Skeletal muscle cell (primary cell): ENCODE measurements at places on chromosomes 16 and 17.

GRCh38 chr17:79080761-79081290 lies 6.2 kb downstream of the ENGASE start:
- no peak for DNase-seq

- DNase-seq, result no peak
Measured at GRCh38 chr17:68587847-68588246, 13.3 kb downstream of the FAM20A start.

DNA sequence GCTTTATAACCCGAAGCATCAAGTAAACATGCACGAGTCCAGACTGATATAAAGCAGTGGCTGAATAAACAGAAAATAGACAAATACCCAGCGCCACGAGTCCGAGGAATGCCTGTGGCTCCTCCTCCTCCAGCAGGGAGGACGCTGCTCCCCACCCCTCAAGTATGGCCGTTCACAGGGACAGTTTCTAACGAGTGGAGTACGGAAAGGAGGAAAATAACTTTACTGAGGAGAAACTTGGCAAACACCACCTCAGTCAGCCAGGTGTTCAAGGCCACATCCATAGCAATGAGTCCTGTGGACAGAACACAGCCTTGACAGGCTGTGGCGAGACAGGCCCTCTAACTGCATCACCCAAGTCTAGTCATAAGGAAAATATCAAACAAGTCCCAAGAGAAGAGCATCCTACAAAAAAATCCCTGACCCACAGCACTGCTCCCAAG lies 9.2 kb downstream of the ZDHHC7 start:
- DNase-seq, result no peak

- DNase-seq, result no peak
Measured at GRCh38 chr16:3051494-3051893, 5.1 kb downstream of the MMP25 start.

DNA sequence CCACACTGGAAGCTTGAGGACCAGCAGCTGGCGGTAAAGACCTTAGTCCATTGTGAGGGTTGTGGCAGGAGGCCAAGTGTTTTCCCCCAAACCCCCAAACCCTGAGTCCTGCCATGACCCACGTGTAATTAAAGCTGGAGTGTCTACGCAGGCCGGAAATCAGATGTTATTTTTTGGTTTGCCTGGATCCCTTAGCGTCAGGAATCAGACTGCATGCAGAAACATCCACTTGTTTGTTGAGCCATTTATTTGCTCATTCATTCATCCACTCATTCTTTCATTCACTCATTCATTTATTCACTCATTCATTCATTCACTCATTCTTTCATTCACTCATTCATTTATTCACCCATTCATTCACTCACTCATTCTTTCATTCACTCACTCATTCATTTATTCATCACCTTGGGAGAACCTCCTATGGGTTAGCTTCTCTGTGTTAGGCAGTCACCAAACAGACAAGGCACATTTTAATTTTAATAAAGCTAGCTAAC lies 313.1 kb downstream of the MAF start:
- DNase-seq, result no peak

GRCh38 chr17:57487573-57487972 lies 231.2 kb downstream of the MSI2 start:
- DNase-seq, result no peak

GRCh38 chr16:49748322-49748721 lies 107.6 kb downstream of the ZNF423 start:
- no peak for DNase-seq

GRCh38 chr17:1872976-1873375 lies 43.2 kb downstream of the RPA1 start:
- no peak for DNase-seq

- no peak for DNase-seq
Measured at GRCh38 chr17:2929881-2930533, 133.4 kb downstream of the OR1D5 start.

- no peak for DNase-seq
Measured at GRCh38 chr17:16972346-16972745, 428 bp upstream of the TNFRSF13B start.

GRCh38 chr17:14135906-14136590 lies 66.7 kb downstream of the COX10 start:
- DNase-seq, result no peak

GRCh38 chr16:28292731-28293600 lies 641 bp downstream of the SBK1 start:
- no peak for DNase-seq

DNA sequence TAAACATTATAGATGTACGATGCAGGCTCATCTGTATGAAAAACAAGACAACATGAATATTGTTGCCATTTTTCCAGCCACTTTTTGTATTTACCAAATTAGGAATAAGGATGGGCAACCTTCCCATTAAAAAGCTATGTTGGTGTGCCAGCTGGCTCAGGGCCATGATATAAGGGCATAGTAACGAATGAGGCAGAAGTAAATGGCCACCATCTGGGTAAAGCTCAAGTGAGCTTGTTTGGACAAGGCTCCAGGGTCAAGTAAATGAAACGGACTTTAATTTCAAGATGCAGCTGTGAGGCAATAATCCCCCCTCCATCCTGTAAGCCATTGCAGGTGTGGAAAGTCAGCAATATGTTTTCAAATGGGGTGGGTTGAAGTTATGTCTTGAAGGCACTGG lies 930.9 kb upstream of the CDH8 start:
- DNase-seq, result no peak

- DNase-seq, result no peak
Measured at GRCh38 chr16:89687092-89687940, 827 bp downstream of the CDK10 start.

DNA sequence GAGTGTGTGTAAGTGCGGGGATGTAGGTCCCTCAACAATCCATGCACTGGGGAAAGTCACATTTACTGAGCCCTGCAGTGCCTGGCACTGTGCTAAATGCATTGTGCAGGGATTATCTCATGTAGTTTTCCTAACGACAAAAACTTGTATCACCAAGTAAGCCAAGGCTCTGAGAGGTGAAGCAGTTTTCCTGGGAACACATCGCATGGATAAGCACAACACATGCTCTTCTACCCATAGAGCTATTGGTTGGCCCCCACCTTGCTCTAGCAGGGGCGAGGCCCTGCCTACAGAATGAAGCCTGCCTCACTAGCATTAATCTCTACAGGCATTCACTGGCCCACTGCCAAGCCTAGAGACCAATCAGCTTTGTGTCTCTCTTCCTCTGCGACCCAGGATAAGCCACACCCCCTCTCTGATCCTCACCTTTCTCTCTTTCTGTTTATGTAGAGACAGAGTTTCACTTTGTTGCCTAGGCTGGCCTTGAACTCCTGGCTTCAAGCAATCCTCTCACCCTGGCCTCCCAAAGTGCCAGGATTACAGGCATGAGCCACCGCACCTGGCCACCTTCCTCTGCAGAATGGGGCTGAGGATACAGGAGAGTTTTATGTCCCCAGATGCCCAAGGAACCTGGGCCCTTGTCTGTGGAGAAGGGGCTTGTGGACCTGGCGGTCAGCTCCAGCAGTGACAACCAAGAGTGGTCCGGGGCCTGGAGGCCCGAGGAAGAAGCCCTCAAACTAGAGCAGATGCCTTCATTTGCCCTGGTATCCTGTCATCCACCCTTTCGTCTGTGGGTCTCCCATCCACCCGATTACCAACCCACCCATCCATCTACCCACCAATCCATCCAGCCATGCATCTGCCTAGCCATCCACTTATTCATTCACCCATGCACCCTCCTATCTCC lies 12.8 kb downstream of the CDH16 start:
- no peak for DNase-seq

- DNase-seq, result no peak
Measured at GRCh38 chr16:17026600-17027242, 444.0 kb downstream of the XYLT1 start.

GRCh38 chr16:3907586-3907985 lies 27.1 kb upstream of the CREBBP start:
- no peak for DNase-seq

- DNase-seq, result no peak
Measured at GRCh38 chr16:19484096-19484495, 37.8 kb downstream of the GDE1 start.

DNA sequence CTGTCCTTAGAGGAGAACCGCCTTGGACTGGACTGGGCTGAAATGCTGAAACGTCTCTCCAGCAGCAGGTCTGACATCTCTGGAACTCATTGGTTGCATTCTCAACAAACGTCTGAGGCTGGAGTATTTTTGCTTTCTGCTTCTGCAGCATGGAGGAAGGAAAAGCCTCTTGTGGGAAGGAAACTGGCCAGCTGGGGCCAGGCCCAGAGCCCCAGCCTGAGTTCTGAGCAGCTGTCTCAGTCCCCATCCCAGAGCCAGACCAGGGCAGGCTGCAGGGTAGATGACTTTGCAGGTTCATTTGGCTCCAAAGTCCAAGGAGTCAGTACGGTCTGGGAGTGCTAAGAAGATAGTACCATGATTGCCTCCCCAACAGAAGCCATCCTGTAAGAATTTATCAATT lies 18.3 kb downstream of the TEKT3 start:
- DNase-seq, result no peak

DNA sequence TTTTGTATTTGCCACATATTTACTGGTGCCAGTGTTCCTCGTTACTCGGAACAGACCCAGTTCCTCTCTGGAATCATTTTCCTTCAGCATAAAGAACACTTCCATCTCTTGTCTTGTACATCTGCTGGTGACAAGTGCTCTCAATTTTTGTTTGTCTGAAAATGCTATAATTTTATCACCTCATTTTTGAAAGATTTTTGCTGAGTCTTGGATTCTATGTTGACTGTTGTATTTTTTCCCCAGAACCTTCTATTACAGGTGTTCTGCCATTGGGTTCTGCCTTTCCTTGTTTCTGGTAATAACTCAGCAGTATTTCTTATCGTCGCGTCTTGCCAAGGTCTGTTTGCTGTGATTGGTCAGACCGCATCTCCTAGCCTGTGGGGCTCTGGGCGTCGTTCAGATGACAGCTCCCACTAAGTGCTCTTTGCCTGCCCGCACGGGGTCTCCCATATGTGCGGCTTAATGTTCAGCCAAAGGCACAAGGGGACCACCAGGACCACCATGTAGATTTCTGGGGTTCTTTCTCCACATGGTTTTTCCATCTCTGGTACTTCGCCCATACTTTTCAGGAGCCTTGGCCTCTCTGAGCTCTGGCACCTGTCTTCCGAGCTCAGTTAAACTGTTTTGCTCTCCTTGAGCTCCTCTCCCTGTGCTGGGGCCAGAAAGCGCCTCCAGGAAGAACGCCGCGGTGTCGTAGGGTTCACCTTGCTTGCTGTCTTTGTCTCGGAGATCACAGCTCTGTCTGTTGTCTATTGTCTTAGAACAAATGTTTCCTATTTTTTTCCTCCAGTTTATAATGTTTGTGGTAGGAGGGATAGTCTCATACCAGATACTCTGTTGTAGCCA lies 80.0 kb downstream of the METRNL start:
- DNase-seq, result no peak

DNA sequence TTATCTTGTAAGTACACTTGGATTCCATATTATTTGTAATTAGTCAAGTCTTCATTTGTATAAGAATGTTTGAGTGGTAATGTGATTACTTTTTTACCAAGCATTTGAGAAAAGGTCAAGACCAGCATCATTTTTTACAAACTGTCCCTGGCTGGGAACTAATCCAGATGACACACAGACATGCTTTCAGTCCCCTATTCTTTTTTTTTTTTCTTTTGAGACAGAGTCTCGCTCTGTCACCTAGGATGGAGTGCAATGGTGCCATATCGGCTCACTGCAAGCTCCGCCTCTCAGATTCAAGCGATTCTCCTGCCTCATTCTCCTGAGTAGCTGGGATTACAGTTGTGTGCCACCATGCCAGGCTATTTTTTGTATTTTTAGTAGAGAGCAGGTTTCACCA lies 4.5 kb downstream of the DERL2 start:
- DNase-seq, result no peak

DNA sequence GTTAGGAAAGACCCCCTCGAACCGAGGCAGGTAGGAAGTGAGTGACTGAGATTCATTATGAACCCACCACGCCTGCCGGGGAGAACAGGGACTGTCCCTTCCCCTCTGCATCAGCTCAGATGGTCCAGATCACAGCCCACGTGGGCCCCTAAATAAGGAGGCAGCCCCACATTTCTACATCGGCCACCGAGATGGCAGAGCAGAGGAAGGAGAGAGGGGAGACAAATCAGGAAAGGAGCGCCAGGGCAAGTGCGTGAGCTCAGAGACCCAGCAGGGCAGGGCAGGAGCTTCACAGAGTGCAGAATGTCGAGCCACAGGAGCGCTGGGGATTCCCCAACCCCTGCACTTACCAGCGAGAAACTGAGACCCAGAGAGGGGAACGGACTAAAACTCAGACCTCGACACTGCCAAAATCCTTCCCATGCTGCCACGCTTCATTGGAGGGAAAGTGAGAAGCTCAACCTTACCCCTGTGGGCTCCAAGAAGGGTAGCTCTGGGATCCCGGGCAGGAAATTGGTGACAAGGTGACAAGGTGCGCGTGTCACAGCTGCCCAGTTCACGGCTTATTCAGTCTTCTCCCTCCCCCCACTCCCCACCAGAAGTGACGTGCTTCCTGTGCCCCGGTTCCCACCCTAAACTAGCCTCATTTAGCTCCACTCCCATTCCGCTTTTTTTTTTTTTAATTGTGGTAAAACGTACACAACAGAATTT lies at the start of gene ICAM2:
ICAM2 (minus strand) TSS at position 578 of the 711 bp plus-strand sequence. CDS start 13,942 bp downstream, outside the sequence.
- no peak for DNase-seq

- no peak for DNase-seq
Measured at GRCh38 chr16:30585022-30585399, 486 bp downstream of the ZNF785 start.
